Cardiac ventricle fibroblast (primary cell): ENCODE measurements at places on chromosomes 5 and 9. TPM values are rescaled to one million over a fixed set of nuclear protein-coding genes. Genes with fewer than 3 reads are reported as not detected.

Gene IL6ST
- 945 and 962 TPM in 2 replicates for total RNA-seq

Gene NEUROG1
- not detected in 2 replicates for total RNA-seq

Gene HAVCR2
- total RNA-seq, result 0.39 and 0.75 TPM in 2 replicates

Gene PCDHB5
- total RNA-seq, result 1.1 and 2.2 TPM in 2 replicates

Gene CA9
- total RNA-seq, result 3.5 and 3.9 TPM in 2 replicates
